Erythroblast (primary cell): ENCODE measurements at places on chromosomes 7 and 10.

- no peak for DNase-seq
These were observed 684 bp upstream of the HOXA5 start for GRCh38 chr7:27143950-27144780.

DNA sequence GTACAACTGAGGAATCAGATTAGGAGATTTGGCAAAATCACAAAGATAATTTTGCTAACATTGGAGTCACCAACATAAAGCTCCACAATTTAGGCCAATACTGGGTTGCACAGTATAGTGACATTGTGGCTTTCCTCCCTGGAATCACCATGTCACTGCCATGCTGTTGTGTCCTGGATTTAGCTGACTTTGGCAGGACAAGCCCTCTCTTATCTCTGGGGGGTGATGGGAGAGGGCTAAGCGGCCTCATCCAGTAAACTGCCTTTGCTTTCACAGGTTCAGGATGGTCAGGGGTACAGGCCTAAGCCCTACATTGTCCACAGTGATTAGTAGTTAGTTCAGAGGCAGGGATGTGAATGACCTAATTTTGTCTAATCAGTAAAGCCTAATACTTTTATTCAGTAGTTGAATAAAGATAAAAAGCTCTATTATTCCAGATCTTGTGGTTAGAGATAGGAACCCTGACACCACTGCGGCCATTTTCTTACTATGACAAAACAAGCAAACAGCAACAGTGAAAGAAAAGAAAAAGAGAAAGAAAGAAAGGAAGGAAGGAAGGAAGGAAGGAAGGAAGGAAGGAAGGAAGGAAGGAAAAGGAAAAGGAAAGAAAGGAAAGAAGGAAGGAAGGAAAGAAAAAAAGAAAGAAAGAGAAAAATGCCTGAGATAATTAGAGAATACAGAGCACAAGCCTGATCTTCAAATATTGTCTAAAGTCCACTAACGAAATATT is 140.1 kb downstream of the ETV1 start:
- DNase-seq: no peak

DNA sequence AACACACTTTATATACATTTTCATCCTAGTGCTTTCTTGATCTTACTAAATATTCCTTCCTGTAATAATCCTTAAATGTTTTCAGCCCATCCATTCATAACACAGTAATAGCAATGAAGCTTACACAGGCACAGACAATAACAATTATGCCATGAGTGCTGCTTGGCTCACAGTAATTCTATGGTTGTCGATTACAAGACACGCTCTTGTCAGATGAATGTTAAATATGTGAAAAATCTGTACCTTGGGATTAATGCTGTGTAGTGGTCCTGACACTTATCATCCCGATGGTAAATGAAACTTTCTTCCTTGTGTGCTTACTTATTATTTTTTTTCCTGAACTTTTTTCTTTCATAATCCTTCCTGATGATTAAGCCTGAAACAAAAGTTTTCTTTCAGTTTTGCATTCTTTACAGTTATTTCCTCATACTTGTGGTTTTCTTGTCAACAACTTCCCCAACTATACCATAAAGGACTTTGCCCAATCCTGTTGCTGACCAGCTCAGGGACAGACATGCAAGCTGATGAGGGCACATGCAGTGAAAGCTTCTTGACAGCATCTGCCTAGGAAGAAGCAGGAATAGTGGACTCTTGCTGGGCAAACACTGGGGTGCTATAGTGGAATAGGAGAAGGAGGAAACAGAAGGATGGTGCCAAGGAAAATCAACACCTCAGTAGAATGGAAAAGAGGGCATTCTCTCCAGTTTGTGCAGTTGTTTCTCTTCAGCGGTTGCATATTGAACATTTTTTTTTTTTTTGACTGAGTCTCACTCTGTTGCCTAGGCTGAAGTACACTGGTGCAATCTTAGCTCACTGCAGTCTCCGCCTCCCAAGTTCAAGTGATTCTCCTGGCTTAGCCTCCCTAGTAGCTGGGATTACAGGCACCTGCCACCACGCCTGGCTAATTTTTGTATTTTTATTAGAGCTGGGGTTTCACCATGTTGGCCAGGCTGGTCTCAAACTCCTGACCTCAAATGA is 6.7 kb upstream of the MGAM2 start:
- no peak for DNase-seq

GRCh38 chr7:105011831-105012502 is 2.0 kb upstream of the KMT2E start:
- peak; percentile 50 for DNase-seq

DNA sequence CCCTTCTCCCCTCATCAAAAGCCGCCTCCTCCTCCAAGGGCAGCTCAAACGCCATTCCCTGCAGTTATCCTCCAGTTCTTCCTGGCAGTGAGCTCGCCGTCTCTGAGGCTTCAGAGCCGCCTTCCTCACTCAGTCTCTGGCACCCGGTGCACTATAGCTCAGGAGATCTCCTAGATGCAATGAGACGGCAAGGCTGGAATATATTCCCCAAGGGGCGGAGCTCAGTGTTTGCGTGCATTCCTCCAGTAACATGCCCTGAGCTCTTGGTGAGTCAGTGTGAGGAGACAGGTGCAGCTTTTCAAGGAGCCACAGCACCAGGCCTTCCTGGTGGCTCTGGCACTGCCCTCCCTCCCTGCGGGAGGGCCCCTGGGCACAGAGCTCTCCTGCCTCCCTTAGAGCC is 512.6 kb upstream of the FOXK1 start:
- no peak for DNase-seq

DNA sequence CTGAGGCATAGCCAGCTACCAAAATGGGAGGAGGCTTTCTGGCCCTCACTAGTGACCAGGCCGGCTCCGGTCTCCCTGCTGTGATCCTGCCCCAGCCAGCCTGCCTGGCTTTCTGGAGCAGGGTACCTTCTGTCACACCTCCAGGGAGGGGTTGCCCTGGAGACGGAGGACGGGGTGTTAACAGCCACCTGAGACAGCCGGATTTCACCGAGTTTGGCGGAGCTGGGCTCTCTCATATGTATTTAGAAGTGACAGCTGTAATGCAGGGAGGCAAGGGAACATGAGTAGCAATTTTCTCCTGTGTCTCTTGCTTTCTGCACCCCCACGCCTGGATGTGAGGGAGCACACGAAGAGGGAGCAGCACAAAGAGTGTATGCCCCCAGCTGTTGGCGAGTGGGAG is 473.3 kb downstream of the PLXNA4 start:
- DNase-seq: no peak

DNA sequence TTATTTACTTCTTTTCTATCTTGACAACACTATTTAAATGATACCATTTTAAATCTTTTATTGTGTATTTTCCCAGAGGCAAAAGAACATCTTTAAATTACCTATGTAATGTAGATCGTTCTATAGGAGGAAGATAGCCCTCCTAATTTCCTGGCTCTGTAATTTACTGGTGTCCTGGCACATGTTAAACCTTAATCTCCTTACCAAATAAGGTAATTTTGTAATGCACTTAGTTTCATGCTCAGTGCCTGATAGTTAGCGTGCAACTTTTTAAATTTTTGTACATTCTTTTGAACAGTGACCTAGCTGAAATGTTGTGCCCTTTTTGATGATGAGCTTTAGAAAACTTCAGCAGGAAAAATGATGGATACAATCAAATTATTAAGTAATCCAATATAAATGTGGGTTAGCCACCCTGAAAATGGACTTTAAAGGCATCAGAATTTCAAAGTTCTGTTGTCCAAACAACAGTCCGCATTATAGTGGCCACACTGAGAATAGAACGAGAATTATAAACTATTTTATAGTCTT is 81.4 kb downstream of the ABCB5 start:
- peak; percentile 61 for DNase-seq

- DNase-seq: no peak
These were observed 5.9 kb upstream of the MAGI2 start for GRCh38 chr7:79459381-79459780.

- DNase-seq: no peak
These were observed 2.4 kb downstream of the SH2B2 start for GRCh38 chr7:102289057-102289456.

- DNase-seq: no peak
These were observed 66.5 kb downstream of the EPDR1 start for GRCh38 chr7:37986908-37987330.
